ENCODE measurements at places on chromosomes 16 and 17.

DNA sequence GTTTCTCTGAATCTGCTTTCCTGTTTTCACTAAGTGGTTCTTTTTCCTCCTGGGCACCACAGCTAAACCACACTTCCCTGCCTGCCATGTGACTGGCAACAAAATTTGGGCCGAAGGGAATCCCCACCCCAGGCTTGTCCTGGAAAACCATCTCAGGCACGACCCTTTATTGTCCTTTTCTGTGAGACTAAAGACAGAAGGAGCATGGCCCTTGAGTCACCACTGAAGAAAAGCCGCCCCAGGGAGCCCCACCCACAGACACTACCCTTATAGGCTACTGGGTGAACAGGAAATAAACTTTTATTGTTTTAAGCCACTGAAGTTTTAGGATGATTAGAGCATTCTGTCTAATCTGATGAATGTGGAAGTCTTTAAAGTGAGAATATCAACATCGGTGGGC is 88.6 kb upstream of the BRD7 start:
- DNase-seq: no peak

- no peak for DNase-seq
These were observed 5.6 kb upstream of the MTSS2 start for GRCh38 chr16:70691223-70692129.

DNA sequence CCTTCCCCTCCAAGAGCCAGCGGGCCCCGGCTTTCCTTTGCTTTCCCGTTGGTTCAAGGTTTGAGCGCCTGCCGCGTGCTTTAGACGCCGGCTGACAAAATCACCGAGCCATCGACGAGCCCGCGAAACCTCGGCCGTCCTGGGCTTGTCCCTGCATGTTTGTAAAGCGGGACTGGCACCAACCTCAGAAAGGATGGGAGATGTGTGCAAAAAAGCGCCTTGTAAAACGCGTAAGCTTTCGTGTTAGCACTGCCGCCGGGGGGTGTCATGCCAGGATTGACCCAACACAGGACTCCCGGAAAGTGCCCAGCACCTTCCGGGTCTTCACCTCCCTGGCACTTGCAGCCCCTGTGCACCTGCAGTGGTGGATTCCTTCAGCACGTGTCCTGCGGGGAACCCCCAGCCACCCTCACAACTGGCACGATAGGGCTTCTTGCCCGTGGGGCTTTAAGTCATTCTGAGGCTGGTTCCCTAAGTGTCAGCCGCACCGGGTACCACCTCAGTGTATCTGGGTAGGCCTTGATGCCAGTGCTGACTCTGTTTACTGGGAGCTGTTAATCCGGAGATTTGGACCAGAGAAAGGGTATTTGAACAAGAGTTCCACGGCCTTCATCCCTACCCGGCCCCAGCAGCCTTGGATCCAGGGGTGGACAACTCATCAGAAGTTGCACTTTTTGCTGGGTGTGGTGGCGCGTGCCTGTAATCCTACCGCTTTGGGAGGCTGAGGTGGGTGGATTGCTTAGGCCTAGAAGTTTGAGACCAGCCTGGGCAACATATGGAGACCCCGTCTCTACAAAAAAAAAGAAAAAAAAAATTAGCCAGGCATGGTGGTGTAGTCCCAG is 817 bp downstream of the NDUFAF8 start:
- no peak for DNase-seq

DNA sequence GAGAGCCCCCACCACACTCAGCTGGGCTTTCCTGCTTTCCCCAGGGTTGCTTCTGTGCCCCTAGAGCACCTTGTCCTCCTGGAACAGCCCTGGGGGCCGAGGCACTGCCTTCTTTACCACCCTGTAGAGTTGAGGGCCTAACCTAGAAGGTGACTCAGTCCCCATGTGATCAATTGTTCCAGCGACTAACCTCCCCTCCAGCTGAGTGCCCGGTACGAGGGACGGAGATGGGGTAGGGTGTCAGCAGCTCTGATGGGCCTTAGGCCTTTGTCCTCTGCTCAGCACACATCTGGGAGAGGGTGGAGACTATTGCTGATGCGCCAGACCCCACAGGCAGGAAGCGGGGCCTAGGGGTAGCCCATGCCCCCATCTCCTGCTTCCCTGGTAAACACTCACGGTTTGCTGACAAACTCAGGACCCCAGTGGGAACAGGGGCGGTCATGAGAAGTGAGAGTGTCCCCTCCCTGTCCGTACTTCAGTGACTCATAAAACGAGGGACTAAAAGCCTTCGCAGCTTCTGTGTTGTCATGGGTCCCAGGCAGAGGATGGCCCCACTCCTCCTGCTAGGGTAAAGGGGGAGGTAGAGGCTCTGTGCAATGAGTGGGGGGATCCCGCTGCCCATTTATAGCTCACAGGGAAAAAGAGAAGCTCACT is 33.1 kb downstream of the NECAB2 start:
- no peak for DNase-seq

- no peak for DNase-seq
These were observed 9.8 kb upstream of the KIF19 start for GRCh38 chr17:74316220-74316619.

- DNase-seq: no peak
These were observed 312.2 kb downstream of the BCAS3 start for GRCh38 chr17:60989846-60990245.

DNA sequence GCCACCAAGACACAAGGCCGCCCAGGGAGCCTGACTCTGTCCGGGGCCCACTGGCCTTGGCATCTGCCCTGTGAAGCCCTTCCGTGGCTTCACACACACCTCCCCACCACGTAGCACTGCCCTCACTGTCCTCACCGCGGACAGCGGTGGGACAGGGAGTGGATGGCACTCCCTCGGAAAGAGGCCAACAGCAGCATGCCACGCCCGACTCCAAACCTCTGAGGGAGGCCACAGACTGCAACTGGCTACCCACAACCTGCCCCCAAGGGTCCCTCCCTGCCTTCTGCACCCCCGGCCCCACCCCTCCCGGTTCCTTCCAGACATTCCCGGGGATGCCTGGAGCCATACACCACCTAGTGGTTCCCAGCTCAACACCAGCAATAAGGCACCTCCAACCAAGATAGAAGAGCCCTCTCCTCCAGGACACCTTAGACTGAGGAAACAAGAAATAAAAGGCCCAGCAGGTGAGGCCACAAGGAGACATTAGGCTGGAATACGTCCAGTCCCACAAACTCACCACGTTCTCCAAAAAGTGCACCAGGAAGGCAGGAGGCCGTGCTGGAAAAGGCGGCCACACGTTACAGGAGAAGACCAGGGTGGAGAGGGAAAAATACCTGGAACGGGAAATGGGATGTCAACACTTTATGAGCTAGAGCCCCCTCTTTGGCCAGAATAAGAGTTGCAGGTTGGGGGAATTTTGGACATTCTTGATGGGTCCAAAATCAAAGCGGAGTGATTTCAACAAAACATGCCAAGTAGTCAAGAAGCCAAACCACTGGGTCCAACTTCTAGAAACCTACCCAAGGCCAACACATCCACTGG is 310.0 kb downstream of the SOX9 start:
- no peak for DNase-seq

- DNase-seq: no peak
These were observed 17.0 kb upstream of the ABCA8 start for GRCh38 chr17:68972119-68972704.

DNA sequence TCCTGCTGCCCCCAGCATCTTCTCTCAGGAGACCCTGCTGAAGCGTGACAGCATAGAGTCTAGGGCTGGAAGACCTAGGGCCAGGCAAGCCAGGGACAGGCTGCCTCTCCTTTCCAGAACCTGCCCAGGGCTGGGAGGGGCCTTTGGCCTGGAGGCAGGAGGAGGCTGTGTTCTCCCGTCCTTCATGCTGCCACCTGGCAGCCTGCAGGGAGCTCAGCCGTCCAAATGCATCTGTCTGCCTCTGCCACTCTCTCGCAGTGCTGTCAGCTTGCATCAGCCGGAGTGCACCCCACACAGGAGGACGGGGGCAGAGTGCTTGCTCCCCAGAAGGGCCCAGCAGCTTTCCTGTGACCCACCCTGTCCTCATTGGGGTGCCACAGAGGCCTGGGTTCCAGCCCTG is 31.3 kb downstream of the ARHGAP23 start:
- DNase-seq: no peak

GRCh38 chr16:72620348-72620747 is 427.6 kb downstream of the ZFHX3 start:
- DNase-seq: no peak

DNA sequence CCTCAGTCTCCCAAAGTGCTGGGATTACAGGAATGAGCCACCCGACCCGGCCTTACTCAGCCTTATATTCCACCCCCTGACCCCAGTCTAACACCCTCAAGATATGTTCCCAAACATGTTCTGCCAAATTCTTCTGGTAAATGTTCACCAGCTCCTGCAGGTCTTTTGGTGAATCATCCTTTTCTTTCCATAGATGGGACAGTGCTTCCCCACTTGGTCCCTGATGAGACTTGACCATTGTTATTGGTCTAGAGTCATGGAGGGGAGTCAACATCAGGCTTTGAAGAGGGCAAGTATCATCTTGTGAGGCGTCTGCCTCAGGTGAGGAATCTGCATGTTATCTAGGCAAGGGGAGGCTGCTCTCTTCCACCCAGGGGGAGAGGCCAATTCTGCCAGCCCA is 10.4 kb upstream of the RUNDC3A start:
- DNase-seq: no peak

GRCh38 chr17:80866050-80866793 is 125.4 kb upstream of the CHMP6 start:
- peak; percentile 54 for DNase-seq

DNA sequence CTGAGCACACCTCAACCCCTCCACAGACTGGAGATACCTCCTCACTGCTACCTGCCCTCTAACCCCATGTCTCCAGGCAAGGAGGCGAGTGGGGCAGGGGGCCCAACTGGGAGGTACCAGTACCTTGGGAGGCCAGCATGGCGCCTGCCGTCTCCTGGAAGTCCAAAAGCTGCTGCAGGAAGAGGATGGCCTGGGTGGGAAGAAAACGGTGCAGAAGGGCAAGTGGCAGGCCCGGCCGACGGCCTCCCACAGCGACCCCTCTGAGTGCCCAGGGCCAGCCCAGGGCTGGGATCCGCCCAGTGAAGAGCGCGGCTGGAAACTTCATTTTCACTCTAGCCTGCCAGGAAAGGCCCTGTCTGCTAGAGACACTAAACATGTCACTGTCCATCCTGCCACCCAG is 8.5 kb downstream of the ZACN start:
- no peak for DNase-seq

DNA sequence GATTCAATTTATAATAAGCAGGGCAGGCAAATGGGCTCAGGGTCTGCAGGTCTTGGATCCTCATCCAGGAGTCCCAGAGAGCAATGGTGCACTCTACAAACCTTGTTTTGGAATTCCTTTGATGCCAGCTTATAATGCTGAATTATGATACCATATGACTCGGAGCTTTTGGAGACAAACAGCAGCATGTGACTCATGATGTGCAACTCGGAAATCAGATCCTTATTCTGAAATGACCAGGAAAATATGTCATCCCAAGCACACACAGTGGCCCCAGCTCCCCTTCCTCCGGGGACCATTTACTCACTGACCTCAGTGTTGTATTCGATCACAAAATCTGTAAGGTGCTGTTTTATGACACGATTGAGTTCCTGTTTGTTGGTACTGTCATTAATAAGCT is 20.2 kb upstream of the UMOD start:
- no peak for DNase-seq

GRCh38 chr17:34530918-34531317 is 48.5 kb upstream of the TMEM132E start:
- no peak for DNase-seq

DNA sequence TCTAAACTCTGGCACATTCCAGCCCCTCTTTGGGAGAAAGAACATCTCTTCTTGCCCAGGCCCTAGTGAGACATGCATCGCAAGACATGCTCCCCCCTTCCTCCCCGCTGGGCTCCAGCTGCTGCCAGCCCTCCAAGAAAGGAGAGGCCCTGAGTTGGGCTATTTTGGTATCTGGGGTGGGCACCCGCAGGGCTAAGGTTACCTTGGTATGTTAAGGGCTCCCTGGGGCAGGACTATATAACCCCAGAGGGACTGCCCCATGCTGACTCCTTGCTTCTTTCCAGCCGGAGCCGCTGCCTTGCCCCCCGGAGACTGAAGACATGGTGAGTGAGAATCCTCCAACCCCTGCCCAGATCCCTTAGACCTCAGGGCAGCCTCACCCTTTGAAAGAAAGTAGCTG is at the start of gene MYL11:
Gene MYL11, plus strand, starts transcription at position 265 of the 400 bp plus-strand sequence. Its CDS starts 56 bp downstream, at position 321.
- no peak for DNase-seq

GRCh38 chr17:31425282-31426040 is 34.0 kb downstream of the RAB11FIP4 start:
- no peak for DNase-seq

- DNase-seq: no peak
These were observed 65.2 kb downstream of the SNX20 start for GRCh38 chr16:50615891-50616290.

DNA sequence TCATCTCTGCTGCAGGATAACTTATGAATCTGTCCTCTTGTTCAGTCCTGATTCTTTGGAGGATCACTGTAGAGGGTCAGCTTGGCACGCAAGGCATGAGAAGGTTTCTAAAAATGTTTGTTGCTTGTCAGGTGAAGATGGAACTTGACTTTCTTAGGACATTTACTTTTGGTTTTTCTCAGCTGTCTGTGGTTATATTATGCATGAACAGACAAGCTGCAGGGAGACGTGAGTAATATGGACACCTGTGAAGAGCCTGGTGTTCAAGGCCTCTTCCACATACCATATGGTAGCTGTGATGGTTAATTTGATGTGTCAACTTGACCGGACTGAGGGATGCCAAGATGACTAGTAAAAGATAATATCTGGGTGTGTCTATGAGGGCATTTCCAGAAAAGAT is 270.2 kb upstream of the CPHXL start:
- no peak for DNase-seq

GRCh38 chr17:76527430-76528111 is 9.9 kb downstream of the CYGB start:
- DNase-seq: no peak

GRCh38 chr17:31488982-31489294 is 97.5 kb downstream of the RAB11FIP4 start:
- DNase-seq: no peak

DNA sequence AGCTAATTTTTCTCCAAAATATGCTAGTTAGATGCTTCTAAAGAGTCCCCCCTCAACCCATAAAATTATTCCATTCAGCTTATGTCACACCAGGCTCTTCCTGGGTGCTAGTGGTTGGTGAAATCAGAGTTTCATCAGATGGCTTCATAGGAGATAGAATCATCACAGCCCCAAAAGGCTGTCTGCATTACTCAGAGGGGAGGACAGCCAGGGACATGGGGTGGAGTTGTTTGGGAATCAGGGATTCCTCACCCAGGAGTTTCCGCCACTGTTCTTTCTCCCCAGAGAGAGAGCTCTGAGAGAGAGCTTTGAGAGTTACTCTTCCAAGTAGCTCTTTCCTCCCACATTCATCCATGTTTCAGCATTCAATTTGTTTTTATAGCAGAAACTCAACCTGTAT is 288 bp upstream of the KRT34 start:
- no peak for DNase-seq

GRCh38 chr16:1659031-1659430 is 19.0 kb upstream of the JPT2 start:
- no peak for DNase-seq

GRCh38 chr16:64809876-64810629 is 311.8 kb downstream of the CDH11 start:
- DNase-seq: no peak

All from stimulated activated CD8-positive, alpha-beta memory T cell treated with anti-CD3 and anti-CD28 coated beads, Interleukin-4, amount 100 ng/mL, for 4 hours (primary cell).